ENCODE measurements at places on chromosomes 13 and 19.

GRCh38 chr13:41029629-41030028, 10.5 kb upstream of the ELF1 start:
- DNase-seq, result no peak

- DNase-seq, result no peak
Measured at GRCh38 chr13:21671620-21672286, 880 bp downstream of the FGF9 start.

GRCh38 chr13:67048821-67049150, 181.3 kb downstream of the PCDH9 start:
- no peak for DNase-seq

DNA sequence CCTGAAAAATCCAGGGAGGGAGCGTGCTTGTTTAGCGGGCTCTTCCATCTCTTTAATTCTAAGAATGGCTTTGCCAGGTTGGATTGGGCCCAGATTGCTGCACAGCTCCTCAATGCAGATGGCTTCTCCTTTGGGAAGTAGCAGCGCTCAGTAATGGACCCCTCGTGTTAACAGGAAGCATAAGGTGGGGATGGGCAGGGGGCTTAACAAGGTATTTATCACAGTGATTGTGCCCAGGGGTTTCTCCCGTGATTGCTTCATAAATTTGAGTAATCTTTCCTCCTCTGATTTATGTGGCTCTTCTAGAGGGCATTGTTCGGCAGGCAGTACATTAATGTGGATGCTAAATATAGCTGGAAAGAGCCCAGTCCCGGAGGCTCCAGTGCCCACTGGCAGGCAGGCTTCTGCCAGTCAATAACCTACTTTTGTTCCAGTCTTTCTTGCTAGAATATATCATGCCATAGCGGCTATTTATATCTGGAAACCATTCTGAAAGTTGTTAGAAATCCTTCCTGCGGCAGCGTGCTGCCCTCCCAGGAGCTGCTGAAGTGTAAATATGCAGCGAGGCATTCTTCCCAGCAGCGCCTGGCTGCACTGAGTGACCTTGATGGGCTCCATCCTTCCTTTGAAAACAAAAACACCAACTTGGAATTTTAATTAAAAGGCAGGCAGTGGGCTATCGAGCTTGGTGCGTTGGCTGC, 65.0 kb downstream of the FGF9 start:
- no peak for DNase-seq

- DNase-seq, result no peak
Measured at GRCh38 chr13:83449668-83450395, 432.4 kb downstream of the SLITRK1 start.

DNA sequence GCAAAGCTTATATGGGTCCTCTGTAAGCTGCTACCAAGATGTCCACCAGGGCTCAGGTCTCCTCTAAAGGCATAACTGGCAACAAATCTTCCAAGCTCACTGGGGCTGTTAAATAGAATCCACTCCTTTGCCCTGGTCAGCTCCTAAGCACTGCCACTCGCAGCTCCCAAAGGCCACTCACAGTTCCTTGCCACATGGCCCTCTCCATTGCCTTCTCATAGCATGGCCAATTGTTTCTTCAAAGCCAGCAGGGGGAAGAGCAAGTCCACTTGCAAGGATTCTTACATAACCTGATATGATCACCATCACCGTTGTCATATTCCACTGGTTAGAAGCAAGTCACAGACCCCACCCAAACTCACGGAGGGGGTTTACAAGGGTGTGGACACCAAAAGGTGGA, 199.5 kb downstream of the SUCLA2 start:
- DNase-seq, result no peak

DNA sequence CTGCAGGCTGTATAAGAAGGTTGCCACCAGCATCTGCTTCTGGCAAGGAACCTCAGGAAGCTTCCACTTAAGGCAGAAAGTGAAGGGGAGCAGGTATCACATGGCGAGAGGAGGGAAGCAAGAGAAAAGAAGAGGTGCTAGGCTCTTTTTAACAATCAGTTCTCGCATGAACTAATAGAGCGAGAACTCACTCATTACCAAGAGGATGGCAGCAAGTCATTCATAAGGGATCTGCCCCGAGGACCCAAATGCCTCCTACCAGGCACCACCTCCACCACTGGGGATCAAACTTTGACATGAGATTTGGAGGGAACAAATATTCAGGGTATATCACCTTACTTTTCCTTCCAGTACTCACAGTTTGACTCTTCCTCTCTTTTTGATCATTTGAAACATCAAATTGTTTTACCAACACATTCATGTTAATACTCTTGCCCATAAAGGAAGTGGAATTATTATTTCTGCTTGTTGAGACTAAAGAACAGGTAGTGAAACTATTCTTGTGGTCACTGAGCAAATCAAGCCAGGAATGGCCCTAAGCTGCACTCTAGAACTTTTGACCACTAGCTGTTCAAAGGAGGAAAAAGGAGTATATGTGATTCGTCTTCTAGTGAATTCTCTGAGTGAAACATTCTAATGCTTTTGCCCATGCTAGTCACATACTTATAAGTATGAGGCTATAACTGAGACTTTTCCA, 45.0 kb downstream of the LACC1 start:
- no peak for DNase-seq

DNA sequence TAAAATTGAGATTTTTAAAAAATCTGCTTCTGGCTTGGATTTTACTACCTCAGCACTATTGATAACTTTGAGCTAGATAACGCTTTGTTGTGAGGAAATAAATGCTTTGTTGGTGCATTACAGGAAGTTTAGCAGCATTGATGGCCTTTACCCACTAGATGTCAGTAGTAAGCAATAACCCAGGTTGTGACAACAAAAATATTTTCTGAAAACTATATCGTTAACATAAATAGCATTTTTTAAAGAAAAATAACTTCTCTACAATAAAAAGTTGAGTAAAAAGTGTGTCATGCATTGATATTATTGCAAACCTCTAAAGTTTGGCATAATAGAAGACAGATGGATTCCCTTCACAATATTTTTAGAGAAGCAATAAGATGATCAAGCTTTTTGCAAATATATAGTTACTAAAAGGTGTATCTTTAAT, 1246.5 kb downstream of the UQCRFS1 start:
- no peak for DNase-seq

DNA sequence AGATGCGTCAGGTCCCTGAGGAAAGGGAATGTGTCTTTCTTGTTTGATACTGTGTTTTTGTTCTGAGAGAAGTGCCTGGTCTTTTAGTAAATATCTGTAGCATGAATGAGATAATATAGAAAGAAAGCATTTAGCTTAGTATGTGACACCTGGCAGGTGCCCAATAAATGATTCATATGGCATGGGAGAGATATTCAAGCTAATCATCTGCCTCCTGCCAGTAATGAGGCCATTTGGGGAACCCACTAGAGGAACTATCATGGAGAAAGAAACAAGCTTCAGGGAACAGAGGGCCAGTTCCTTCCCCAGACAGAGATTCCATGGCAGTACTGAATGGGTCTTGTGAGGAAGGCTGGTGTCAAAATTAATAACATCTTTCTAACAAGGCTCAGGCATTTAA, 603.9 kb downstream of the DCT start:
- no peak for DNase-seq

DNA sequence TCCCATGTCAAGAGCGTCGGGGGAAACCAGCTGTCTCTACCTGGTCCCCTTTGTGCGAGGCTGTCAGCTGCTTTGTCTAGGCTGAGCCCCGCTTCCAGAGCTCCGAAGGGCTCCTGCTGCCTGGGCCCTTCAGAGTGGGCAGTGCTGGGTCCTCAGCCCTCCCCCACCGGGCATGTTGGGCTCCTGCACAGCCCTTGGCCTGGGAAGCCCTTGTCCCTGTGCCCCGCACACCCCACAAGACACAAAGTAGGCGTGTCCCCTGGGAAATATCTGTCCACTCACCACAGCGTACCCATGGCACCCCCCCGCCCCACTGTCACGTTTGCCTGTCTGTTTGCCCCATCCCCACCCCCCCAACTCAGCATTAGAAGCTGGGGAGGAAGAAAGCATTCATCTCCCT, 39.6 kb upstream of the RANBP3 start:
- DNase-seq, result no peak

GRCh38 chr13:50643060-50643459, 200.4 kb downstream of the DLEU7 start:
- no peak for DNase-seq

DNA sequence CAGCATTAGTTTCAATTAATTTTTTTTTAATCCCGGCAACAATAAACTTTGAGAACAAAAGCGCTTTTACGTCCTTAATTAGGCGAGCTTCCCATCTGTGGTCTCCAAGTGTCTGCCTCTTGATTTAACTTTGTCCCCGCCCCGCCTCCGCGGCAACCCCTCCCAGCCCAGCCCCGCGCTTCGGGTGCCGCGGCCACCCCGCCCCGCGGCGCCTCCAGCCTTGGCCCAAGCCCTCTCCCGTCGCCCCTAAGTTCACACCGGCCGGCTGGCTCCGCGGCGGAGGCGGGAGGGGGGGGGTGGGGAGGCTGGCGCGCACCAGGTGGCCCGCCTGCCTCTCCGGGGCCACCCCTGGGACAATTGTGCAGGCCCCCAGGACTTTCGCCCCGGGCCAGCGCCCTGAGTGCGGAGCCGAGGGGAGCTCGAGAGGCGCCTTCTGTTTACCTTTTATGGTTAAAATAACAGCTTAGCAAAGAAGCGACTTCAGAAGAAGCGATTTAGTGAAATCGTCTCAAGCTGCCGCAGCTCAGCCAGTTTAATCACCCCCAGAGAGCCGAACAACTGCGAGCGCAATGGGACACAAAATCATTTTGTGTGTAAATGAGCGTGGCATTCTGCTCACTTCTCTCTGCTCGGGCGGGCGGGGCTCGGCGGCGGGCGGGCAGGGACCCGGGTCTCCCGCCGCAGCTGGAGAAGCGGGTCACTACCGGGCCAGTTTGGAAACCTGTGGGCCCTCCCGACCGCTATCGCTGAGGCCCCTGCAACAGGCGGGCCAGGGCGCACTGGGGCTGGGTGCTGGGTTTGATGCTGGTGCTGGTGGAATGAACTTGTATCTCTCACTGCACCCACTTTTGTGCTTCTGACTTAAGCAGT, 1.4 kb downstream of the KCTD15 start:
- no peak for DNase-seq

GRCh38 chr19:3350014-3350663, 16.2 kb upstream of the NFIC start:
- DNase-seq, result no peak

DNA sequence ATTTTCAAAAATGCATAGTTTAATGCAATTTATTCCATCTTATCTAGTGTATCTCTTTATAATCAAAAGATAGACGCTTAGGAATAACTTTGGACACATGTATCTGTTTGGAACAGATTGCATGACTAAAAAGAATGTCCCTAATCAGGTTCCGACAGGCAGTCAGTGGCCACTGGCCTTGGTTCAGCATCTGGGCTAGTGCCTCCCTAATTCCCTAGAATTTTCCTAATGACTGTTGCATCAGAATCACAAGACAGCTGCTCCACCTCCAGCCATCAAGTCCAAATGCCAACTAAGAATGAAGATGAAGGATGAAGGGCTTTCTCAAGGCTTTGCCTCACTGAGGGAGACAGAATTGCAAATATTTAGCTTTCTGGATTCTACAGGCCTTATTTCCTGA, 173.8 kb downstream of the EFNB2 start:
- no peak for DNase-seq

DNA sequence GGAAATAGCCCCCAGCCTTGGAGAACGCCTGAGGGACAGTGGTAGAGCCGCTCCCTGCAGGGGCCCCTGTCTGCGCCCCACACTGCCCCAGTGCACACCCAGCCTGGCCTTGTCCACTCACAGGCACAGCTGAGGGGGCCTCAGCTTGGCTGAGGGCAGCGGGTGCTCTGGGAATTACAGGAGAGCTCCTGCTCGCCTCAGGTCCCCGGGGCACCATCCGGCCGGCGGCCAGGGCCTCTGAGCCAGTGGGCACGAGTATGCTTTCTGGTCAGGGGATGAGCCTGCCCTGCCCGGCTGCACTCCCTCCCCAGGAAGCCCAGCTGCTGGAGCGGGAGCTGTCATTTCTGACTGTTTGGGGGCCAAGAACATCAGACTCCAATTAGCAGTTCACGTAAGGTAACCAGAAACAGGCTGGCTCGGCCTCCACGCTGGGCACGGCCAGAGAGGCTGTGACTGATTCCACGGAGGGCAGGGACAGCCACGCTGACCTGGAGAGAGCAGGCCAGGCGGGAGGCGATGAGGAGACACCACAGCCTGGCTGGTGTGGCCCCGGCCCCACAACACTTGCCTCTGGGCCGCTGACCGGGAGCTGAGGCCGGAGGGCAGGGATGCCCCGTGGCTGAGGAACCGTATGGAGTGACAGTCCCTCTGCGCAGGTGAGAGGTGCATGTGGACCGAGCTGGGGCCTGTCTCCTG, 15.4 kb downstream of the CEBPG start:
- DNase-seq, result peak; percentile 38

- peak; percentile 37 for DNase-seq
Measured at GRCh38 chr19:3357992-3358688, 8.2 kb upstream of the NFIC start.

- DNase-seq, result no peak
Measured at GRCh38 chr13:74651121-74651520, 516.9 kb upstream of the KLF12 start.

- DNase-seq, result no peak
Measured at GRCh38 chr13:50214514-50214913, 199.3 kb downstream of the KCNRG start.

Data from CD8-positive, alpha-beta memory T cell (primary cell).